ENCODE measurements at places on chromosomes 3 and 15.

DNA sequence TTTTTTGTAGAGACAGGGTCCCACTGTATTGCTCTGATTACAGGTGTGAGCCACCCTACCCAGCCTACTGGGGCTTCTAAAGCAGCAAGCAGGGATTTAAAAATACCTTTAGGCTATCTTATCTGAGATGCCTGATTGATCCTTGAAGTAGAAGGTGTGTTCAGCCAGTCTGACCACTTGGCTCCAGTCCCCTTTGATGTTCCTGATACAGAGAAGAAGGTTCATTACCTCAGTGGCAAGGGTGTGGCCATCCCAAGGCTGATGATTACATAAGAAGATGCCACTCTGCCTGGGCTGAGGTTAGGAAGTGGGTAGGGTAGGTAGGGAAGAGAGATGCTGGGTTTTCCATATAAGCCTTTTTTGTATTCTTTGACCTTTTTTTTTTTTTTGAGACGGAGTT, 11.2 kb upstream of the DCAF1 start:
- no peak for DNase-seq

- no peak for DNase-seq
These were observed 26.3 kb downstream of the NGRN start for GRCh38 chr15:90291679-90292356.

GRCh38 chr3:125651244-125651643, 55.9 kb upstream of the OSBPL11 start:
- DNase-seq: no peak

DNA sequence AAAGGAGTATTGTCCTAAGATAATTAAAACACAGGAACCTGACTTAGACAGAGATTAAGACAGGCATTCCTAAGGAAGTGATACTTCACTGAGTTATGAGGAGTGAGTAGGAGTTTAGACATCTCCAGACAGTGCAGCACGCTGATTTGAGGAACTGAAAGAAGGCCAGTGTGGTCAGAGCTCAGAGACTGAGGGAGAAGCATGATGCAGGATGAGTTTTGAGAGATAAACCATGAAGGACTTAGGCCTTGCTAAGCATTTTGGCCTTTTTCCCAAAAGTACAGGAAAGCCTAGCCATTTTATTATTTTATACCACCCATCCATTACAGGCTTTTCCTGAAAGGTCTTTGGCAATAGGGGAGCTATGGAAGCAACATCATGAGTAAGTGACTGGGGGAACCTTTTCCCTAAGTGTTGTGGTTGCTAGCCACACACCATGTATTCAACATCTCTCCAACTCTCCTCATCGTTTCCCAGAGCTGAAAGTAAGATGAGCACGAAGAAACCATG, 375.6 kb upstream of the TPRG1 start:
- DNase-seq: no peak

DNA sequence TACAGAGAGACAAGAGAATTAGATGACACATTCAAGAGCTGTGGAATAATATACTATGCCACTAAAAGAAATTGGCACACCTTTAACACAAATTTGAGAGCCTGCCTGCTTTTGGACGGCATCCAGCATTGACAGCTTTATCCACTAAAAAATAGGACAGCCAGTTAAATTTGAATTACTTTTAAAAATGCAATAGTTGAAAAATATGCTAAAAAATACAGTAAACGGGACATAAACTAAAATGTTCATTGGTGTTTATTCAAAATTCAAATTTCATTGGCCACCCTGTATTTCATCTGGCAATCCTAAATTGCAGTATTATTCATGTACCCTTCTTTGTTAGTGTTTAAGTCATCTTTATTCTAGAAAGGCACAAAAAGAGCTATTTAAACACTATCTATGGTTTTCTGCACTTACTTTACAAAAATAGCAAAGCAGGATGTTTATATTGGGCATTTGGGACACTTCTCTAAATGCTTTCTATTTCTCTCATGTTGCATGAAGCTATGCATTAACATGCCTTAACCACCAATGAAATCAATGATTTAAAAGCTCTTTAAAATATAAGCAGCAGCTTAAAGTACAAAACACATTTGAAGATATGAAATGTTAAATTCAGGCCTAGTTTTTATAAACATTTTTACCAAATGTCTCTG, 160.1 kb downstream of the NEK10 start:
- no peak for DNase-seq

DNA sequence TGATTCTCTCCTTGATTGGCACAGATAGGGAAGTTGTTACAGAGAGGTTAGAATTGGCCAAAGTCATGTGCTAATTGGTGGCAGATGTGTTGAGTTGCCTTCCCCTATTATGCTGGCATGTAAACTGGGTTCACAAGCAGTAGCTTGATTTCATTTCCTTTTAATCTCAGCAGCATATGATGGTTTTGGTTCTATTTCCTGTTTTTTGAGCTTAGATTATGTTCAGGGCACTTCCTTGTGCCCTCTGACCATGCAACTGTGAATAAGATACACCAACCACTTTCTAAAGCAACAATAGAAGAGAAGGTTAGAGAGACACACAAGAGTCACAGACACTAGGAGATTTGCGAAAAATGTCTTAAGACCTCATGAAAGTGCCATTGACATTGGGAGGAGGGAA, 16.5 kb downstream of the HPS3 start:
- DNase-seq: no peak

DNA sequence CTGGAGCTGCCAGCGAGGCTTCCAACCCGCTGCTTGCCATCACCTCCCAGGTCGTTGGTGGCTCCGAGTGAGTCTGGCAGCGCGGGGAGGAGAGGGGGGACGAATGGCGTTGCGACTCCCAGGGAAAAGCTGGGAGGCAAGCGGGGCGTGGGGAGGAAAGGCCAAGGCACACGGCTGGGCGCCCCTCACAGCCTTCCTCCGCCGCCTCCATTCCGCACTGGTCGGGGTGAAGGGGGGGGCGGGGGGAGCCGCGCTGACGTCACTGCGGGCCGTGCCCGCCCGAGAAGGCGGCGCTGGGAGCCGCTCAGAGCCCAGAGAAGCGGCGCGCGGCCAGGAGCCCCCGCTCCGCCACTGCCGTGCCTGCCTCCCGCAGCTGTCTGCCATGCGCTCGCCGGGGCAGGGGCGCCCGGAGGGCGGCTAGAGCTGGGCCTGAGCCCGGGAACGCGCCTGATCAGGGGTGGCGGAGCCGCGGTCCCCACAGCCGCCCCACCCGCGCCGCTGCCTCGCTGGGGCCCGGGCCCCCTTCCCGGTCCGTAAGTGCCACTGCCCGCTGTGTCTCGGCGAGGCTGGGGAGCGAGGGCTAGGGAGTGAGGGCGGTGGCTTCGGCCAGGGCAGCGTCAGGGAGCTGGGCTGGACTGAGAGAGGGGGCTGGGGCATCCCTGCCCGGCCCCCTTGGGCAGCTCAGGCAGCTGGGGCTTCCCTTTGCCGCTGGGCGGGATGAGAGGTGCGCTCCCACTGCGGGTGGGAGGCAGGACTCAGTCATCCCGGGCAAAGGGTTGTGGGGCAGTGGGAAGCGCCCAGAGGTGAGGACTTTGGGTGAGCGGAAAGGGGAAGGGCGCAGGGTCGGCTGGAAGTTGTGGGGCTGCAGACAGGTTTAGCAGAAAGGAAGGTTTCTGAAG, 27.8 kb upstream of the POLG start:
- DNase-seq: peak; percentile 72

GRCh38 chr3:146156666-146157314, 4.2 kb downstream of the PLOD2 start:
- no peak for DNase-seq

GRCh38 chr15:52185151-52185561, 6.0 kb downstream of the GNB5 start:
- no peak for DNase-seq

DNA sequence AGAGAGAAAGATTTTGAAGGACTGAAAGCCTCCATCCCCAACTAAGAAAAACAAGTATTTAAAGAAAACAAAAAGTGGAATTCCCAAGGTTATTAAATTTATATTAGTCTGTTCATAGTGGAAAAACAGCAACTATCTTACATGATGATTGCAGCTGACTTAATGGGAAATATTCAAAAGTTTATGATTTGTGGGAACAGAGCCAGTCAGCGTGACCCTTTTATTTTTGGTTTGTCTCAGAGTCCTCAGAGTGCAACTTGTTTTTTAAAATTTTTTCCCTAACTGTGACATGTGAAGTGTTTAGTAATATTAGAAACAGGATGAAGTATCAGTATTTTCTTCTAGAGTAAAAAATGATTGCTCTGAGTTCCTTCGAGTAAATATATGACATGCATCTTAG, 441.9 kb upstream of the MCTP2 start:
- DNase-seq: no peak
